CD8-positive, alpha-beta T cell (primary cell): ENCODE measurements at places on chromosomes 1 and 21. TPM values are rescaled to one million over a fixed set of nuclear protein-coding genes. Genes with fewer than 3 reads are reported as not detected.

Gene ADAMTSL4
- total RNA-seq = not detected

DNA sequence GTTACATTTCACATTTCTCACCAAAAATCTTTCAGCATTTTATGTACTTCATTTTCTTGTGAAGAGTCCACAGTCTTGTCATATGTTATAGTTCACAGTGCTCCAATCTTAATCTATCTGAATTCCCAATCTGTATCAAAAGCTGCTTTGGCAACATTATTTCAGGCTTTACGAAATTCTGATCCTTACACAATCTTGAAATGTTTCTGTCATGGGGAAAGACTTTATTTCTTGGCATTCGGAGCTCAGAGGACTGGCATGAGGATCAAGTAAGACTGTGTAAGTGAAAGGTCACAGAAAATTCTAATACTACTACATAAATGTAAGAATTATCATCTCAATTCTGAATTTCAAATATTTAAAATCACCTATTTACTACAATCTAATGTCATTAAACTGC is 2.0 kb downstream of the USP33 start:
- no peak for DNase-seq

Gene TCEA3
- total RNA-seq = 14.0 TPM

Gene PPIAL4G
- 0.25 TPM for total RNA-seq

Gene MIXL1
- not detected for total RNA-seq

Gene WNT2B
- total RNA-seq = 0.41 TPM

GRCh38 chr1:184632415-184633175 is 122.1 kb downstream of the EDEM3 start:
- DNase-seq = no peak
